CD4-positive, CD25-positive, alpha-beta regulatory T cell (primary cell): ENCODE measurements at places on chromosomes 12 and 14. TPM values are rescaled to one million over a fixed set of nuclear protein-coding genes. Genes with fewer than 3 reads are reported as not detected.

KTN1 gene
- 86.5 TPM for total RNA-seq

COCH gene
- not detected for total RNA-seq

TSHR gene
- total RNA-seq, result 19.3 TPM

CD4 gene
- 224 TPM for total RNA-seq

VWF gene
- 1.3 TPM for total RNA-seq

RBP5 gene
- not detected for total RNA-seq

LETMD1 gene
- total RNA-seq, result 55.9 TPM

SMCO3 gene
- total RNA-seq, result not detected

BTG1 gene
- 1,342 TPM for total RNA-seq

SERPINA9 gene
- total RNA-seq, result not detected

SDR9C7 gene
- not detected for total RNA-seq

- H3K27me3 ChIP-seq, result no peaks in the 10 kb centered on the region
- peak overlapping the region; percentile 24 for H3K4me3 ChIP-seq
- H3K36me3 ChIP-seq, result no peaks in the 10 kb centered on the region
Observed at GRCh38 chr12:112665958-112666357, 125.6 kb upstream of the RPH3A start.

- no peaks in the 10 kb centered on the region for H3K4me1 ChIP-seq
- no peak overlapping the region for H3K4me3 ChIP-seq
- no peak overlapping the region for H3K27ac ChIP-seq
- no peaks in the 10 kb centered on the region for H3K27me3 ChIP-seq
Observed at GRCh38 chr12:79266343-79267144, 402.0 kb downstream of the SYT1 start.

GRCh38 chr14:94460631-94461416 lies 8.2 kb upstream of the SERPINA11 start:
- no peaks in the 10 kb centered on the region for H3K4me1 ChIP-seq
- no peaks in the 10 kb centered on the region for H3K36me3 ChIP-seq
- H3K27ac ChIP-seq, result no peak overlapping the region
- H3K27me3 ChIP-seq, result no peaks in the 10 kb centered on the region

GRCh38 chr14:61569812-61570548 lies 125.3 kb upstream of the HIF1A start:
- peaks cover 12% of the 10 kb centered on the region for H3K27me3 ChIP-seq
- peaks cover 11% of the 10 kb centered on the region for H3K4me1 ChIP-seq
- H3K27ac ChIP-seq, result no peak overlapping the region
- no peaks in the 10 kb centered on the region for H3K36me3 ChIP-seq
- no peak for DNase-seq

- H3K36me3 ChIP-seq, result no peaks in the 10 kb centered on the region
- DNase-seq, result no peak
- peaks cover 6% of the 10 kb centered on the region for H3K27me3 ChIP-seq
- no peak overlapping the region for H3K4me3 ChIP-seq
- H3K27ac ChIP-seq, result no peak overlapping the region
Observed at GRCh38 chr12:6312529-6313325, 2.2 kb downstream of the PLEKHG6 start.

- no peak overlapping the region for H3K4me3 ChIP-seq
- H3K27ac ChIP-seq, result no peak overlapping the region
- DNase-seq, result no peak
- no peaks in the 10 kb centered on the region for H3K4me1 ChIP-seq
- no peaks in the 10 kb centered on the region for H3K36me3 ChIP-seq
Observed at GRCh38 chr12:112862636-112863290, 44.0 kb upstream of the OAS1 start.

GRCh38 chr14:84312551-84312950 lies 1217.4 kb upstream of the FLRT2 start:
- H3K4me1 ChIP-seq, result no peaks in the 10 kb centered on the region
- H3K27ac ChIP-seq, result no peak overlapping the region
- no peaks in the 10 kb centered on the region for H3K36me3 ChIP-seq
- no peaks in the 10 kb centered on the region for H3K27me3 ChIP-seq
- DNase-seq, result no peak

DNA sequence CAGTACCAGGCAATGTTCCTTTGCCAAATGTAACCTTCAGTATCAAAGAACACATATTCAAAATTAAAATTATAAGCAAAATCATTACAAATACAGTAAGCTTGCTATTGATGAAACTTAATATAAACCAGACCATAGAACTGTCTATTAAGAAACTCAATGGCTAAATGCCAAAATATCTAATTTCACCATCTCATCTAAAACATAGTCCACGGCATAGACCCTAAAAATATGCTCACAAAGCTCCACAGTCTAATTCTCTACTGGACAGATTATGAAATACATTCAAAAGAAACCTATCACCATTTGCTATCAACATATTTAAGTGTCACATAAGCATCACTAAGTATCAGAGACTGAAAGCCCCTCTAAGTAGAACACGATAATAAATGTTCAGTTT lies 25.2 kb downstream of the DUSP16 start:
- no peak overlapping the region for H3K27ac ChIP-seq
- DNase-seq, result no peak
- no peak overlapping the region for H3K4me3 ChIP-seq
- peaks cover 53% of the 10 kb centered on the region for H3K4me1 ChIP-seq
- H3K27me3 ChIP-seq, result no peaks in the 10 kb centered on the region
- peaks cover 10% of the 10 kb centered on the region for H3K36me3 ChIP-seq

GRCh38 chr12:41459906-41460214 lies 271.7 kb downstream of the PDZRN4 start:
- H3K36me3 ChIP-seq, result no peaks in the 10 kb centered on the region
- no peaks in the 10 kb centered on the region for H3K27me3 ChIP-seq
- no peak overlapping the region for H3K27ac ChIP-seq
- H3K4me1 ChIP-seq, result no peaks in the 10 kb centered on the region

DNA sequence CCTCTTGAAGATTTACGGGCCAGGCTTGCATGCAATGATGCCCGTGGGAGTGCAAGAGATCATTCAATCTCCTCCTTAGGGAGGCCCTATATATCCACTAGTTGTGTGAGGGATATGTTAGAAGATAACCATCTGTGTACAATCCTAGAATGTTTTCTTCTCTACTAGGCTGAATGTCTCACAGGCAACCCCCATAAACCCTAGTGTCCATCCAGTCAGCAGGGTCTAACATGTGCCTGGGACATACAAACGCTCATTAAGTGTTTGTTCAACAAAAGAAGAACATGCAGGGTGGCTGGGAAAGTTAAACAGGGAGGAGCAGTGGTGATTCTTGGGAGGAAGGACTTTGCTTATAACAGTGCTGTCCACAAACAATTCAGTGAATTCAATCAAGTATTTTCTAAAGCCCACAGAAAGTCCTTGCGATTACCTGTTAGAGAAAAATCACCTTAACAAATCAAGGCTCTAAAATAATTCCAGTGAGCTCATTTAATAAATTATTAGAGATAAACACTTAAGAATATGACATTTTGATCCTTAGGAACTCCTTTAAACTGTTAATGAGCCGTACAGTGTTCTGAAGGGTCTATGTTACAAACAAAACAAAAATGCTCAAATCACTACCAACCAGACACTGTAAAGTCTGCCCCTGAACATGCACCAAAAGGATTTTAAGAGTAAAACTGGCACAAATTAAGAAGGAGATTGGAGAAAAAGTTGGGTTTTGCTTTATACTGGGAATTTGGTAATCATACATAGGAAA lies 96.6 kb upstream of the FERMT2 start:
- no peak overlapping the region for H3K27ac ChIP-seq
- H3K4me1 ChIP-seq, result no peaks in the 10 kb centered on the region
- no peak for DNase-seq
- no peak overlapping the region for H3K4me3 ChIP-seq
- peaks cover 49% of the 10 kb centered on the region for H3K36me3 ChIP-seq
- H3K27me3 ChIP-seq, result no peaks in the 10 kb centered on the region

DNA sequence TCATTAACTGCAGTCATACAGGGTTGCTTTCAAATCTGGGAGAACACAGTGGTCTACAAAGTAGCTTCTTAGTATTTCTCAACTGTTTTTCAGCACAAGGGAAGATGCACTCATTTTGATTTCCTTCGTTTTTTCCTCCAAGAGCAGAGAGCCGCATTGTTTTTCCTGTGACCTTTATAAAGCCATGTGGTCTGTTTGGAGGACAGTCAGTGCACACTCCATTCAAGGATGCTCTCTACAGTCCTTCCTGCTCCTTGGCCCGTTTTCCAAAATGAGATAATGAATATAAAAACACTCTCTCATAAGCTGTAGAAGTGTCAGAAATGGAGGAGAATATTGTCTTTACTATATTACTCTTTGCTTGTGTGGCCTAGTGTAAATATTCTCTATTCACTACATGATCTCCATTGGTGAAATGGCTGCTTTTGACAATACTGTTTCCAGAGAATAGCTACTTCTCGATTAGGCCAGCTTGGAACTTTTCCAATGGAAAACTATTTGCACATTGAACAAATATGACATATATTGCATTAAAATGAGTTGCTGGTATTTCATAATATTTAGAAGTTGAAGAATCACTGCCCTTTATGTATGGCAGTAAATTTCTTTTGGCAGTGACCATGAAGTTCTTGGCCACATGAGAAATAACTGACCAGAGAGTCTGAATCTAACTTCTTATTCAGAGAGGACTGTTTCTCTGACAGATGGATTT lies 393.1 kb upstream of the RGS6 start:
- H3K27me3 ChIP-seq, result no peaks in the 10 kb centered on the region
- no peak for DNase-seq
- no peaks in the 10 kb centered on the region for H3K4me1 ChIP-seq
- H3K27ac ChIP-seq, result no peak overlapping the region
- no peak overlapping the region for H3K4me3 ChIP-seq
- H3K36me3 ChIP-seq, result no peaks in the 10 kb centered on the region

DNA sequence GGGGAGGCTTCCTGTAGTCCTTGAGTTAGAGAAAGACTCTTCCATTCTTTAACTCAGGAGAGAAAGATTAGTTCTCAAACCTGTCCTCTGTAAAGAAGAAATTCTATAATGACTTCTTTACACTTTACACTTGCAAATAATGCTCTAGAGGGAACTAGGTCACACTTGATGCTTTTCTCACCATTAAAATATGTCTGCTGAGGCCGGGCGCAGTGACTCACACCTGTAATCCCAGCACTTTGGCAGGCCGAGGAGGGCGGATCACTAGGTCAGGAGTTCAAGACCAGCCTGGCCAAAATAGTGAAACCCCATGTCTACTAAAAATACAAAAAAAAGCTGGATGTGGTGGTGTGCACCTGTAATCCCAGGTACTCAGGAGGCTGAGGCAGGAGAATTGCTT lies 6.3 kb downstream of the NTN4 start:
- H3K4me3 ChIP-seq, result no peak overlapping the region
- H3K36me3 ChIP-seq, result no peaks in the 10 kb centered on the region
- no peak overlapping the region for H3K27ac ChIP-seq

DNA sequence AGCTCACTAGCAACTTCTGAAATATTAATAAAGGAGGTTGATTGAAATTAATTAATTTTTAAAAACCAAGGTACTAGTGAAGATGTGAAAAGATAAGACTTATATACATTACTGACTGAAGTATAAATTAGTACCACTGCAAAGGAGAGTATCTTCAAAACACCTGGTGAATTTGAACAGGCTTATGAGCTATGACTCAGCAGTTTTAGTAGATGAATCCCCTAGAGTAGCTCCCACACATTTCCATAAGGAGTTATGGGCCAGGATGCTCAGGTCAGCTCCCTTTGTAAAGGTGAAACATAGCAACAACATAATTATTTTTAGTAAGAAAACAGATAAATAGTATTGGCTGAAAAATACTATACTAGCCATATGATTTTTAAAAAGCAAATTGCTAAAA lies 218.6 kb downstream of the SYT1 start:
- DNase-seq, result no peak
- no peak overlapping the region for H3K4me3 ChIP-seq
- no peaks in the 10 kb centered on the region for H3K4me1 ChIP-seq
- no peaks in the 10 kb centered on the region for H3K27me3 ChIP-seq
- no peaks in the 10 kb centered on the region for H3K36me3 ChIP-seq

DNA sequence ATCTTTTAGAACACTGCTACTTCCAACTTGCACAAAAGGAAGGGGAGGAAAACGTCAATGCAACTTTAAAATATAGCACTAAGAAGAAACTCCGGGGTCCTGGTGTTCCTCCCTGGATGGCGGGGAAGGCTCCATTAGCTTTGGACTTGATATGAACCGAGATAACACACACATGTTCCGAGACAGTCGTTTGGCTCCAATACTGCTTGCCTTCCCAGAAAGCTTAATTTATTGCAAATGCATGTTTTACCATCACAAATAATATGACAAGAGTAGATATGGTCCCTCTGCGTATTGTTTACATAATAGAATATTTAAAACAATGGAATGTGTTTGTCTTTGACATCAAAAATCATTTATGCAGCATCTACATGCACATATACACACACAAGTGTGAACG lies 87.6 kb upstream of the CLMN start:
- no peak overlapping the region for H3K4me3 ChIP-seq
- H3K27me3 ChIP-seq, result no peaks in the 10 kb centered on the region
- no peaks in the 10 kb centered on the region for H3K4me1 ChIP-seq
- DNase-seq, result no peak

DNA sequence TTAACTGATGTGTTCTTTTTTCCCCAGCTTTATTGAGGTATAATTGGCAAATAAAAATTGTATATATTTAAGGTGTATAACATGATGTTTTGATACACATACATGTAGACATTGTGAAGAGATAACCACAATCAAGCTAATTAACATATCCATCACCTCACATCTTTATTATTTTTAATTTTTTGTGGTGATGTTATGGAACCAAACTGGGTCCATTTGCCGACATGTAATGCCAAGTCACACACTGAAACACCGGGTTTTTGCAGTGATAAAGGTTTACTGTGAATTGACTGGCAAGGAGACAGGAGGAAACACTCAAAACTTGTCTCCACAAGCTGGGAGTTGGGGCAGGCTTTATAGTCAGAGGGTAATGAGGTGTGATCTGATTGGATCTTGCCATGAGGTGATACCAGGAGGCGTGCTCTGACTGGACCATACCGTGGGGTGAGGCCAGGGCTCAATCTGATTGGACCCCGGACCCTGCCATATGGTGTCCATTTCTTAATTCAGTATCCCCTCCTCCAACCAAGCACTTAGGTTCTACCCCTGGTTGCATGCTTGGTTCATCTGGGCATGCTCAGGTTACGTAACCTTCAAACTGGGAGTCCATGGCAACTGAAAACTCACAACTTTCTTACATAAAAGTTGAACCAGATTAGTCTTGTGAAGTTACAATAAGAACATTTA lies 11.8 kb upstream of the WSCD2 start:
- no peaks in the 10 kb centered on the region for H3K36me3 ChIP-seq
- peaks cover 8% of the 10 kb centered on the region for H3K27me3 ChIP-seq
- peaks cover 8% of the 10 kb centered on the region for H3K4me1 ChIP-seq
